SIG-M5 (cell line): ENCODE measurements at places on chromosomes 2 and 18.

GRCh38 chr2:33264766-33265165 lies 211.7 kb upstream of the RASGRP3 start:
- DNase-seq, result no peak

GRCh38 chr2:176291809-176292283 lies 22.6 kb downstream of the MTX2 start:
- no peak for DNase-seq

DNA sequence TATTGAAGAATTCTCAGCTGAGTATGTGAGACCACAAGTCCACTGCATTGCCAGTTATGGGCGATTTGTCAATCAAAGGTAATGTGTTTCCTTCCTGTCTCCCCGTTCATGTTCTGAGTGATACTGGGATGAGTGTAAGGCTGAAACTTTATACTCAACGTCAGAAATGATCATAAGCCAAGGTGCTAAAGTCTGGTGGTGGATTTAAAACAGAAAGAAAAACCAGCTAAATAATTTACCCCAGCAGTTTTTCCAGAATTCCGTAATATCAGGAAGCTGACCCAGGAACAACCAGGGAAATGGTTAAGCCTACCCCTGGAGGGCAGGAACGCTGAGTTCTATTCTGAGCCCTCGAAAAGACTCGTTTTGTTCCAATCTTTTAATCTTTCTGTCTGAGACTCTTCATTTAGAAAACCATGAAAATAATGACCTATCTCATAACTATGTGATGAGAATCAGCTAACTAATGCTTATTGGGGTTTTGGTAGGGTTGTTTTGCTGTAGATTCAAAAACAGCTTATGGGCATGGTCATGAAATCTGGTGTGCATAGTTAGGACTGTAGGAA lies 149.6 kb downstream of the LAMA3 start:
- no peak for DNase-seq

DNA sequence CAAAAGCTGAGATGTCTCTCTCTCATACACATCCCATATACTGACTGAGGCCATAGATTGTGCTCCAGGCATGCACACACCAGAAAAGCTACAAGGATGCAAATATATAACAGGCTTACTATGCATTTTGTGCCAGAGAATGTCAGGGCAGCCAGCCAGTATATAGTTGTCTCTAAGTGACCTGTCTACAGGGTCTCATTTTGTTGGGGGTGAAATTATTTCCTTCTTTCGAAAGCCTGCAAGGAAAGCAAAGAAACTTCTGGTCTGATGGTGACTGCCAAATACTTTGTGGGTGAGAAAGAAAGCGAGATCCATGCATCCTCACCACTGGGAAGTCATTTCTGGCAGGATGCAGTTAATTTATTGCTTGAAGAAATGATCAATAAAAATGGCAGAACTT lies 70.2 kb downstream of the CDCA7 start:
- no peak for DNase-seq

DNA sequence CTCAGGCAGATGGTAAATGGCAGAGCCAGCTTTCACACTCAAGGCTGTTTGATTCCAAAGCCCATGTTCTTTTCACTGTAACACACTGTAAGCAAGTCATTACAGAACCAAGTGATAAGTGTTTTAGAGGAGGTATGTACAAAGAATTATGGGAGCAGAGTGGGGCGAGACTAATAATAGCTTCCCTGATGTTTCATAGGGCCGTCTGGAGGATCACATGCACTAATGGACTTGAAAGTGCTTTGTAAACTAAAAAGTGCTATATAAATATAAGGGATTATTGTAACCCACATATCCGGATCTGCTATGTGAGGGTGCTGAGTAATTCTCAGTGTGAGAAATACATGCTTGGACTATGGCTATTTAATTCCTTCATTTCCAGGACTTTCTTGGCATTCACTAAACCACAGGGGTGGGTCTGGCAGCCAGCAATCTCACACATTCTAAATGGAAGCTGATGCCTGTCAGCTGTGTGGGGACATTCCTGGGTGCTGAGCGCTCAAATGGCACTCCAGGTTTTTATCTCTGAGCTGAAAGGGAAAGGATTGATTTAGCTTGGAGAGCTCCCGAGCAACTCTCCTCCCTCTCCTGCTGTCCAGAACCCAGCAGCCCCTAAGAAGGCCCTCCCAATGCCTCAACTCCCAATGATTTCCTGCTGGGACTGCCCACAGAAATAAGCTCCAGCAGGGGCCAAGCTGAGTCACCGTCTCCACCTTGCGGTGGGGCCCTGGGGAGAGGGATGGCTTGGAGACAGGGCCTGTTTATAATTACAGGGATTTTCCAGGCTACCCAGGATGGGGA lies 222.8 kb downstream of the SOX11 start:
- DNase-seq, result no peak

DNA sequence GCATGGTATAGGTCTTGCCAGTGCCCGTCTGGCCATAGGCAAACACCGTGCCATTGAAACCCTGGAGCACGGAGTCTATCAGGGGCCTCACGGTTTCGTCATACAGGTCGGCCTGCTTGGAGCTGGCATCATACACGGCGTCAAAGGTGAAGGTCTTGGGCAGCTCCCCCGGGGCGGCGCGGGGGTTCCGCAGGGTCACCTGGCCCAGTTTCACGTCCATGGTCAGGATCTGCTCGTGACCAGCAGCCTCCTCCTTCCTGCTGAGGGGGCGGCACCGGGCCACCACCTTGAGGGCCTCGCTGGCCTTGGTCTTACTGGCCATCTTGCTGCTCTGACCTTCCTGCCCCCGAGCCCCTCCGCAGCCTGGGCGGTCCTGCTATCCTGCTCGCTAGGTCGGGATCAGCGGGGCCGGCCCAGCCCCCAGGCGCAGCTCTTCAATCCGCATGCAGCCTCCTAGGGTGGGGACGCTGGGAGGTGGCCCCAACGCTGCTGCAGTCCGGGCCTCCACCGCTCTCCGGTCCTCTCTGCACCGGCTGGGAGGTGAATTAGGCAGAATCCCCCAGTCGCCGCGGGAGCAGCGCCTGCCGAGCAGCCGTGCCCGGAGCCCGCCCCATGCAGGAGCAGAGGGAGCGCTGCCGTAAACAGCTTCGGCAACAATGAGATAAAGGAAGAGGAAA lies 563 bp downstream of the KIF3C start:
- DNase-seq, result no peak

- DNase-seq, result no peak
Measured at GRCh38 chr2:7736646-7737305, 819.6 kb downstream of the RNF144A start.

DNA sequence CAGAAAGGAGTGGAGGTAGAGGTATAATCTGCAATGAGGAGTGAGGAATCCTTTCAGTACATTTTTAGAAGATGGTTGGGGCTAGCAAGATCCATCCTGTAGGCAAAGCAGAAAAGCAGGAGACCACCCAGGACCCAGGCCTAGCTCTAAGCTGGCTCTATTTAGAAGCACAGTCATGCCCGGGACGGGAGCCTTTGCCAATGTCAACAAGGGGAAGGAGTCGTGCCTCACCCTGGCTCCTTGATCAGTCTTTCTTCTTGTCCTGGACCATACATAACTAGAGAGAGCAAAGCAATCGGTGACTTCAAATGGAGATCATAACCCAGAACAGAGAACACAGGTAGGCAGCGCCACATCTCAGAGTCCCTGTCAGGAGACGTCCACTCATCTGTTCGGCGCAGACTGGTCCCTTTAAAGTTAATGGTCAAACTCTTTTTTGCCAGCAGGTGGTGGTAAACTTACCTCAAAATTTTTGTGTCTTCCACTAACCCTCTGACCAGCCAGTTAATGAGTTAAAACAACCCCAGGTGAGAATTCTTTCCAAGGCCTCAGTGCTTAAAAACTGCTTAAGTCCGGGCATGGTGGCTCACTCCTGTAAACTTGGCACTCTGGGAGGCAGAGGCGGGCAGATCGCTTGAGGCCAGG lies 8.0 kb downstream of the MC5R start:
- no peak for DNase-seq

DNA sequence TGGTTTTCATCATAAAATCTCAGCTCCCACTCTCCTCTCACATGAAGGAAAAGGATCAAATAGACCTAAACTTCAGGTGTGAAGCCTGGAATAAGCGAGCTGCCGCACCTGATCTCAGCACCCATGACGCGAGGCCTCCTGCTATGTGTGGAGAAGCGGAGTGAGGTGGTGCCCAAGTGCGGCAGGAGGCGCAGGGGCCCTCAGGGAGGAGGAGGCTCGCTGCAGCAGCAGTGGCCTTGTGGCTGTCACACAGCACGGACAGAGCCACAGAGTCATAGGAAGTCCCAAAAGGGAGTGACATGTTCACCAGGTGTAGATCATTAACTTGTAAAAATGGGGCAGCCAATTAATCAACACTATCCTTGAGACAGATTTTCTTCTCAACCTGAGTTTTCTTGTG lies 9.1 kb downstream of the SCLY start:
- no peak for DNase-seq

DNA sequence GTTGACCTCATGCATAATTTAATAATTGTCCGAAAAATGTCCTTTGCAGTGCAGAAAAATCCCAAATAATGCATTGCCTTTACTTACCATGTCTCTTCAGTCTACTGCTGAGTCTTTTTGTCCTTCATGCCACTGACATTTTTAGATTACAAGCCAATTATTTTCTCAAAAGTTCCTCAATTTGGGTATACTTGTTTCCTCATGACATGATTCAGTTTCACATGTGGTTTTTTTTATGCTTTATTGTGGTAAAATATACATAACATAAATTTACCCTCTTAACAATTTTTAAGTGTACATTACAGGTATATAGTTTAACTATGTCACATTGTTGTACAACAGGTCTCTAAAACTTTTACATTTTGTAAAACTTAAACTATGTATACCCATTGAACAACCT lies 81.0 kb downstream of the EPC2 start:
- DNase-seq, result no peak

GRCh38 chr2:4501525-4501924 lies 798.1 kb downstream of the DCDC2C start:
- no peak for DNase-seq

DNA sequence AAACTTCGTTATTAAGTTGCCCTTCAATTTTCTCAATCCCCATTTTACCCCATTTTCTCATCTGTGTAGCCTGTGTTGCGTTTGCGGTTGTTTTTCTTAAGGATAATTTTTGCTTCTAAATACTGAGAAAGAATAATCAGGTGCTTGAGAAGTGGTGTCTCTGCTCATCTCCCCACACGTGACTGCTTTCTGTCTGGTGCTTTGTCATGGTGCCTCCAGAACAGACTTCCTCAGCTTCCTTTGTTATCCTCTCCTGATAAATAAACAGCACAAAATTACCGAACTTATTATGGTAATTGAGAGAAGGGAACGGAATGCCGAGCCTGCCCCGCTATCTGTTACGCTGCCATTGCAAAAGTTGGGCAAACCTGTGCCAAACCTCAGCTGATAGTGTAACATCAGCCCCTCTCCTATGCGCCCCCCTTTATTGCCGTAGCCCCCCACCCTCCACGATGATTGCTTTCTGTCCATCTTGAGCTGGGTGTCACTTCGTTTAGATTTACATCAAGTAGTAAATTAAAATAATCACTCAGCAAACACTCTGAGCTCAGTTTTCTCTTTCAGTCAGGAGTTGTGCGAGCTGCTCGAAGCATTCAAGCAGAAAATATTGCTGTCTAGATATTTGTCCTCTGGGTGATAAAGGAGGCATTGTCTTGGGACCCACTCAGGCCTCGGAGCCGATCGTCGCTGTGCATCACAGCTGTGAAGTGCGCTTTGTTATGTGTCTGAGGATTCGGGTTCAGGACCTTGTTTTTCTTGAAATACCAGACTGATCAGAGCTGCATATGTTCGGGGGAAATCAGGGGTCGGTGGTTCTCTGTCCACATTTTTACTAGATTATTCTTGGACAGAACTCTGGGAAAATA lies 1008.5 kb upstream of the FANCL start:
- DNase-seq, result no peak

DNA sequence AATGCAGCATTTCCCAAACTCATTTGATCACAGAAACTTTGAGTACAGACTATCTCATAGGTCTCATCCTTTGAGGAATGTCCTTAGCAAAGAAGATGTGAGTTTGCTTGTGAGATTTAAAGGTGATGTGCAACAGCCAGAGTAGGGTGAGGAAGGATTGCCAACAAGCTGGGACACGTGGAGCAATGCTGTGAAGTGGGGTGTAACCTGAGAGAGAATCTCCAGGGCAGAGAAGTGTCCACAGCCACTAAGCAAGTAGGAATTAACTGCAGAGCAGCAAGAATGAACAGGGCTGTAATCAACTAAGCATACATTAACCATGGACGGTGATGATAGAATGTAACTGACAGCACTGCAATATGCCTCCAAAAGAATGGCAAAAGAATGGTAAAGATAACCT lies 469.9 kb upstream of the NRP2 start:
- DNase-seq, result no peak

DNA sequence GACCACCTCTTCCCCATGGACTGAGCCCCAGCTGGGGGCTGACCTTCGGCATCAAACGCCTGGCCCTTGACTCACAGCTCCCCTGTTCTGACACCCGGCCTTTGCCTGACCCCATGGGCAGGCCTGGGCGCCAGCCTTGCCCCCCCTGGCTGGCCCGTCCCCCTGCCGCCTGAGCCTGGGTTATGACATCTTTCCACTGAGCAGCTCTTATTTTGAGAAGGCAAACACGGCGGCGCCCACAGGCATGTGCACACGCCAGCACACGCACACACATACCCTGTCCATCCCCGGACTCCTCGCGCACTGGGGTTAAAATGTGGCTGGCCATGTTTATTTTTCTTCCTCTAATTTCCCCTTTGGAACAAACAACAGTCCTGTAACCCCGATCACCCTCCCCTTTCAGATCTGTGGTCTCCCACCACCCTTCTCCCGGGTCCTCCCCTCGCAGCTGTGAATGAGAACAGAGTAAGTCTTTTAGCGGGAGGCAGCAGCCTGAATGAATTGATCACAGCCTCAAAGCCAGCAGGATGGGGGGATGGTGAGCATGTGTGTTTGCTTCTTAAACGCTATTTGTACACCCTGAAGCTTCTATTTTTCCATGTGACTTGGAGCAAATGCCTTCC lies 11.8 kb upstream of the ATOH8 start:
- no peak for DNase-seq

DNA sequence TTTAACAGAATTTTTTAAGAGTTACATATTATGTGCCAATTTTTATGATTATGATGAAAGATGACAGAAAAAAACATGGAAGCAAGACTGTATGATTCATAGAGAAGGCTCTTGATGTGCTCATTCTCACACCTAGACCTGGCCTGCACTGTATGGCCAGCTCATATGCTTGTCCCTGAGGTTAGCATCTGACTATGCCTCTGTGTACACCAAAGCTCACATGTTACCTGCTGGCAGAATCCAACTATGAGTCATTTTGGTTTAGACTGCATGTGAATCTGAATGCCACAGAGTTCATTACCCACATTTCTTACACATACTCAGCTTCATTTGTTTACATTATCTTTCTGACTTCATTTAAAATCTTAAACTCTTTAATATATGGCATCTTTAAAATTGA lies 139.0 kb downstream of the DSC3 start:
- no peak for DNase-seq

DNA sequence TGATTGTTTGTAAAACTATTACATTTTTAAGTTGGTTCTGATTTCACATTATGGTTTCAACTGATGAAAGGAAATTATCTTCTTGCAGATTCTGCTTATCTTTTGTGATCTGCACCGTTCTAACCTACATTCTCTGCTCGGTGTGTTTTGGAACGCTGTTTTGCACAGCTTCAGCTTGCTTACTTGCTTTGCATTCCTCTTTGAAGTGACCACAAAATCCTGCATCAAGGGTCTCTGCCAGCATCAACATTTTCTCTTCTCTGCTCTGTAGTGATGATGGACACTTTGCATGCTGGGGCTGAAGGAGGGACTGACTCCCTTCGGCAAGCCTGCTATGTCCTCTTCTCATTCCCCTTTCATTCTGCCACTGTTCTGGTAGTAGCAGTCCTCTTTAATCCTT lies 485.2 kb downstream of the FBXO15 start:
- DNase-seq, result no peak

GRCh38 chr18:58975296-58975695 lies 110.6 kb downstream of the ZNF532 start:
- no peak for DNase-seq
